ENCODE measurements at places on chromosomes 5 and 9.

DNA sequence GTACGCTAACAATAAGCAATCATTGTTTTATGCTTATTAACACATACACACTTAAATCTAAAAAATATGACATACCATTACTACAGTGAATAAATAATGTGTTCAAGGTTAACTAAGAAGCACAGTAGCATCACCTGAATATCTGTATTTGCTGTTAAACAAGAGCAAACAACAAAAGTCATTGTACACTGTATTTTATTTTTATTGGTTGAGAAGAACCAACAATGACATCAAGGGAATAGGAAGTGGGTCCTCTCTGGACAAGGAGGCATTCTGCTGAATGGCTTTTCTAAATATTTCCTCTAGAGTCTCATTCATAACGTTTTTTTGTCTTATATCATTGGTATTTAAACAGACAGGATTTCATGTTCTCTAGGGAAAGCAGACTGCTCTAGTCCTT is 460.4 kb downstream of the CDH9 start:
- no peak for DNase-seq

GRCh38 chr5:111552896-111553295 is 40.6 kb upstream of the STARD4 start:
- DNase-seq, result no peak

- DNase-seq, result no peak
These were observed 34.6 kb upstream of the LRRTM2 start for GRCh38 chr5:138909734-138910133.

GRCh38 chr5:132372127-132372526 is 2.6 kb downstream of the SLC22A5 start:
- no peak for DNase-seq

DNA sequence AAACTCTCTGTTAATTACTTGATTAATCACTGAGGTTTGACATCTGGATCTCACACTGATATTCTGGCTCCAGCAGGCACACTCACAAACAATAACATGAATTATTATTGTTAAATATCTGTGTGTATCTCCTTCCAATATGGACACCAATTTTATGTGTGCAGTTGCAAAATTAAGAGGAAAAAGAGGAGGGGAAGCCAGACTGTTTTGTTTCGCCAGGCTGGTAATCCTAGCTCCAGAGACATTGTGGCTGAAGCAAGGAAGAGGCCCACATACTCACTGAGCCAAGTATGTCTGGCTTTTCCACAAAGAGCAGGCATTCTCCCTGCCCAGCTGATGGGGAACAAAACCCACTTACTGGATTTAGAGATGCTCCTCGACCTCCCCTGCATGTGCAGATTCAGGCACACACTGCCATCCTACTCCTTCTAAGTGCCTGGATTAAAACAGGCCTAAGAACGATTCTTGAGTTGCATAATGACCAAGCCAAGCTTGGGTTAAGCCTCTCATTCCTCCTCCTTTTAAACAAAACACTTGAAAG is 181.9 kb downstream of the ESM1 start:
- DNase-seq, result no peak

DNA sequence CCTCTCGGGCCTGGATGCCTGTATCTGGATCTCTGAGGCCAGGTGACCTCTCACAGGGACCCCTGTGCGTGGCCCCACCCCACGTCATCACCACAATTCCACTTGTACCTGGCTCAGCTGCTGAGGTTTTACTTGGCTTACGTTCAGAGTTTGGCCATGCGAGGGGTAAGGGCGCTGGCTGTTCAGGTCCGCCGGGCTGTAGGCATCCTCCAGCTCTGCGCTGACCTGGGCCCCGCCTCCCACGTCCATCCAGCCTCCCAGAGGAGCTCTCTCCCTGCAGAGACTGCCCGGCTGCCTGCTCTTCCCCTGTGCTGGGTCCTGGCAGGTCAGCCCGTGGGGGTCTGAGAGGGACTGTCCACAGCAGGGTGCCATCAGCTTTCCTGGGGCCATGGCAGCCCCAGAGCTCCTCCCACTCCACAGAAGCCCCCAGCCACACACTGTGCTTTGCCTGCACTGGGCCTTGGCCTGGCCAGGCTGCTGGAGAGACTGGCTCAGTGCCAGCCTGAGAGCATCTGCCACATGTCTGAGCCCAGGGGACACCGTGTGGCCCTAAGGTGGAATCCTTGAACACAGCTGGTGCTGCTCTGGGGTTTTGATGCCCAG is 43.6 kb downstream of the SLC6A3 start:
- DNase-seq, result no peak

DNA sequence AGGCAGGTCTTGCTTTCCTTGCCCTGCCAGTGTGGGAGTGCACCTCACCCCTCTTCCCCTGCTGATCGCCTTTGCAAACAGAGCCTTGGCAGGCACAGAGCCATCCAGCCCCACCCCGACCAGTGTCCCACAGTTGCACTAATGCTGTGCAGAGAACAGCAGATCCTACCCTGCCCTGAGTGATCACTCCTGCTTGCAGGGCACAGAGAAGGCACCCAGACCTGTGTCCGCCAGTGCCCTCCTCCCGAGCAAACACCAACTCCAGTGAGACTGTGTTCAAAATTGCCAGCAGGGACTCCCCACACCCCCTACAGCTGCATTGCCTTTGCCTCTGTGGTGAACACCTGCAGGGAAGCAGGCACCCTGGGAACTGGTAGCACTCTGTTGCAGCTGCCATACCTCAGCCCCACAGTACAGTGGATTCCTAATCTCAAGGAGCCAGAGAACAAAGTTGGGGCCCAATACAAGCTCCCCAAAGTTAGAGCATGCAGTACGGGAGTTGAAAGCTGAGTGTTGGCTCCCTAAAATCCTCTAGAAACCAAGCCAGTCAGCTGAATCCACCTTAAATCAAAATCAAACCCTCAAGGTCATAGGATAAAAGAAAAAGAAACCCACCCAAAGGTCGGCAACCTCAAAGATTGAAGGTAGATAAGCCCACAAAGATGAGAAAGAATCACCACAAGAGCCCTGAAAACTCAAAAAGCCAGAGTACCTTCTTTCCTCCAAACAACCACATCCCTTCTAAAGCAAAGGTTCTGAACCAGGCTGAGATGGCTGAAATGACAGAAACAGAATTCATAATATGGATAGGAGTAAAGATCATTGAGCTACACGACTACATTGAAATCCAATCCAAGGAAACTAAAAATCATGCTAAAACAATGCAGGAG is 92.9 kb upstream of the PIK3R1 start:
- no peak for DNase-seq

- DNase-seq, result no peak
These were observed 116.0 kb upstream of the HMHB1 start for GRCh38 chr5:143695941-143696340.

DNA sequence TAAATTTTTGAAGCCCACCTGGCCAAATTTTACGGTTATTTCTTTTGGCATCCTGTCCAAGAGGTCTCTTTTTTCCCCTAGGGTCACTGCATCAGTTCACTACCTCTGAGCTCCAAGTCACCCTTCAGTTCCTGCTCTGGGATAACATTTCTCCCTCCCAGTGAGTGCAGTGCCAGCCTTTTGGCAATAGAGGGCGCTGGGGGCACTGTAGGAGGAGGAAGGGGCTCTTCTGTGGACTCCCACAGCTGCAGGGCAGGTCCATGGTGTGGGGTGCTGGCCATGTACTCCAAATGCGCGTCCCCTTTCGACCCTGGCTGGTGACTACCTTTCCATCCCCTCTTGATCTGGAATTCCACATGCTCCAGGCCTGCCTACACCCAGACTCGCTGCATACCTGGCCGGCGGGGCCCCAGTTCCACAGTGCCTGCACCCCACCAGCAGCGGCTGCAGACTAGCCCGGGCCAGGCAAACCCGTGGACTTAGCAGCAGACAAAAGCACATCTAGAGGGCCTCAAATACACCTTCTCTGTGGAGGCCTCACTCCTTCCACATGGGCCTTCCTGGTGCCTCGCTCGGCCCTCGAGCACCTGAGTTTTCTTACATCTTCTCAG is 20.3 kb upstream of the NINJ1 start:
- peak; percentile 81 for DNase-seq

DNA sequence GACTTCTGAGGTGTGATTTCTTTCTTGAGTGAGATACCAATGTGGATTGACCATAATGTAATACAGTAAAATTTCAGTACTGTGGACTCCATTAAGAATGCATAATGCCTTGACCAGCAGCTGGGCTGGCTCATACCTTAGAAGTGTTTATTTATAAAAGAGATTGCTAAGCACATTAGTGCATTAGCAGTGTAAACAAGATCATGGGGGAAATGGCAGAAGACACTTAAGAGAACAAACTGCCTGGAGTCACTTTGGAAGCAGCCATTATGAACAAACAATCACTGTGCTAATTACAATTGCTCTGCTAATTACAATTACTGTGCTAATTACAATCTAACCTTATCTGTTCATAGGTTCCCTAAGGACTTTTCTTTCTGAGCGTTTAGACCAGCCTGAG is 104.2 kb downstream of the TRIM32 start:
- no peak for DNase-seq

- no peak for DNase-seq
These were observed 70.0 kb downstream of the RXRA start for GRCh38 chr9:134396258-134396742.

DNA sequence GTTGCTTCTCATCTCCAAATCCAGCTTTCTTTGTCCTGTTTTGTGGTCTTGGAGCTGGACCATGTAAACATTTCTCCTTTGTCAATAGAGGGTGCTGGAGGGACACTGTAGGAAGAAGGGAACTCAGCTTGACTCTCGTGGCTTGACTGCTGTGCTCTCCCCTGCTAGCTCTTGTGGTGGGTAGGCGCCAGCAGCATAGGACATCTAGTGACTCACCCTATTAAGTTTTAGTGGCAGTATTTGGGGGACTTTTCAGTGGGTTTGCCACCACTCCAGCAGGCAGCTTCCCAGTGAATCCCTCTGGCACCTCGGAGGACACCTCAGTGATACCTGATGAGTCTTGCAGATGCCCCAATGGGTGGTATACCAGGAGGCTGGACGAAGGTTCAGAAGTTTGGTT is 97.8 kb downstream of the TSSK1B start:
- peak; percentile 30 for DNase-seq

DNA sequence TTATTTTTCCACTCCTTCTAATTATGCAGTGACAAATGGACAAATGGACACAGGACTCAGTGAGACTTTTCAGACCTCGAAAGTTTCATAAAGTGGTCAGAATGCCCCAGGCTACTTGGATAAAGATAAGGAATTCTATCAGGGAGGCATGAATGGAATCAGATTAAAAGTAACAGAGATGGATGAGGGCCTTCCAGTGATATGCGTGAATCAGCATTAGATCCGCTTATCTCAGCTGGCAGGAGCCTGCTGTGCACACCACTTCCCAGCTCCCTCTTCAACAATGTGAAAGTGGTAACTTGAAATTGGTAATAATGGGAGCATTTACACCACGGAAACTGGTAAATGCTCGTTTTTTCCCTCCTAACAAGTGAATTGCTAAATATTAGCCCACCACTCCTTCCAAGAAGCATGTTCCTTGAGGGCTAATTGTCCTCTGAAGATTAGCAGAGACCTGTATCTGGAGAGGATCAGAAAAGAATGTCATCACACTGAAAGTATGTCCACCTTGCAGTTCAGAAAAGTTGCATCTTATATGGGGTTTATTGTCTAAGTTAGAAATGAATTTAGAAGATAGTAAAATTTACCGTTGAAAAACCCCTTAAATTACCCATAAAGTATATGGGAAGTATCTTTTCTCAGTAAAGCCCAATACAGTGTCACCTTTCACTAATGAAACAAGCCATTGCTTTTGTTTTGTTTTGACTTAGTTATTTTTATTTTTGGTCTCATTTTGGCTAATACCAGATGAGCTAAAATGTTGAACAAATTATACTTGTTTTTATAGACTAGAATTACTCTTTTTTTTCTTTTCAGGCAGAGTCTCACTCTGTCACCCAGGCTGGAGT is 125.3 kb downstream of the DPYSL3 start:
- no peak for DNase-seq

- no peak for DNase-seq
These were observed 54.8 kb upstream of the ANGPTL2 start for GRCh38 chr9:127177231-127177630.

GRCh38 chr9:73575101-73576060 is 423.7 kb downstream of the ANXA1 start:
- DNase-seq, result no peak

GRCh38 chr9:37187713-37188439 is 67.5 kb downstream of the ZCCHC7 start:
- no peak for DNase-seq

DNA sequence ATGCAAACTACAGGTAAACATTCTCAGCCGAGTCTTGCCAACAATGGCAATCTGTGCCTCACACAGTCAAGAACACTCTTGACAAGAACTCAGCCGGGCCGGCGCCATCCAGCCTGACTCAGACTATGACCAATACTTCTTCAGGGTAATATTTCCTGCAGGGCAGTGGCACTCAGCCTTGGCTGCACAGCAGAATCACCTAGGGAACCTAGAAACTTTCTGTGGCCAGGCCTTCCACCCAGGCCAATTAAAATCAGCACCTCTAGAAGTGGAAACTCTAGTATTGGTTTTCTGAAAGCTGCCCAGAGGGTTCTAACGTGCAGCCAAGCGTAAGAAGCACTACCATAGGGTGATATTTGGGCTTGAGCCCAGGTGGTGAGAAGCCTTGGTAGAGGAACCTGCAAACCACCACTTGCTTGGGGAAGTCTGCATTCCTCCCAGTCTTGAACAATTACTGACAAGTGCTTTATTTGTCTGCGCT is 120.6 kb downstream of the TTLL11 start:
- DNase-seq, result no peak

- no peak for DNase-seq
These were observed 1.2 kb downstream of the TLR4 start for GRCh38 chr9:117705386-117705785.

- no peak for DNase-seq
These were observed 130.2 kb downstream of the ARRDC3 start for GRCh38 chr5:91252916-91253315.

- DNase-seq, result no peak
These were observed 121.8 kb downstream of the ARHGEF28 start for GRCh38 chr5:73747696-73748380.

GRCh38 chr5:15234911-15235310 is 265.1 kb upstream of the FBXL7 start:
- DNase-seq, result no peak

- DNase-seq, result no peak
These were observed 210.1 kb downstream of the PSAT1 start for GRCh38 chr9:78507037-78507436.

DNA sequence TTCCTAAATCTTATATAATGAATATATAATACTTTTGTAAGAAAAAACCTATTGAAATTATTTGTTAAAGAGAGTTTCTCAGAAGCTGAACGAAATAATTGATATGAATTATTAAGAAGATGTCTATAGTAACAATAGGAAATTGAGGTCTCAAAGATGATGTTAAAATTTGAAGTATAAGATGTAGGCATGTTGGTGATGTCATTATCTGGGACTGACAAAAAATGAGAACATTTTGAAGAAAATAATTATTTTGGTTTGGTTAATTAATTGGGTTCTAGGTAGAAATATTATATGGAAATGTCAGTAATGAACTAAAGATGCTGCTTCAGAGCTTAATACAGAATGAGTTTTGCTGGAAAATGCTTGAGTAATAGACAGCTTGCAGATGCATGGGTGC is 501.4 kb upstream of the ST8SIA4 start:
- no peak for DNase-seq
